ENCODE measurements at places on chromosomes 12 and 14.

DNA sequence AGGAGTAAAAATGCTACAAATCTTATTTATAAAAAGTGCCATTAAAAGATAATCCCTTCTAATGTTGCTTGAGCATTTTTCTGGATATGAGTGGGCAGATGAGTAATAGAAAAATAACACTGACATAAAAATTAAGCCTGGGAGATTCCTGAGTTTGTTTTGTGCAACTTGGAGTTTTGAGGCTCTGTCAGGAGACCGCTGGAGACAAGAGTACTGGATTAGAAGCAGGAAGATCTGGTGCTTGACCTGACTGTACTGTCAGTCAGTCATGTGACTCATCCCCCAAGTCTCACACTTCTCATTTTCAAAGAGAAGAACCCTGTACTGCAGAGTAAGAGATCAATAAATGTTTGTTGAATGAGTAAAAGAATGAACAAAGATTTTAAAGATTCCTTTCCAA is 29.4 kb downstream of the ANO4 start:
- no peak for DNase-seq

DNA sequence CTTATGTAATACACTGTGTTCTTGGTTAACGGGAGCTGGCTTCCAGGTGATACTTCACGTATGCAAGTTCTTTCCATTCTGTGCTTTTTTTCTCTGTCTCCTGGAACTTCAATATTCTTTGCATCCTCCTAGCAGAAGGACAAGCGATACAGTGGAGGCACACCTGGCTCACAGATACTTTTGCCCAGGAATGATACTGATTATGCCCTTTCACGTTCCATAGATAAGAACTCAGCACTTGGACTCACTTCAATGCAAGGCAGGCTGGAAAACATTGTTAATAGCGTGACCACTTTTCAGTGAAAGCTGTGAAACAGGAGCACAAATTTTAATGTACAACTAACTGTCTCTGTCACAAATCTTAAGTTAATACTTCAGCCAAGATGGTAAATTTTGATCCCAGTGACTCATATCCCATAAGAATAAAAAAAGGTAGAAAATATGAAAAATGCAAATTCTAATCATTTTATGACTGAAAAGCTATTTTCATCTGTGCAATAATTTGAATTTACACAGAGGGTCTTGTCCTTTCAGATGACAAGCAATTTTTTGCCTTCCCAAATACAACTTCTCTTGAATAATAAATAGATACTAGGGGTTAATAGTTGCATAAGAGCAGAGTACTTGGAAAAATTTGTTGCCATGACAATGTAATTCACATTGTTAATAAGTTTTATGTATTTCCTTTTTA is 919.0 kb downstream of the GALC start:
- DNase-seq, result no peak

DNA sequence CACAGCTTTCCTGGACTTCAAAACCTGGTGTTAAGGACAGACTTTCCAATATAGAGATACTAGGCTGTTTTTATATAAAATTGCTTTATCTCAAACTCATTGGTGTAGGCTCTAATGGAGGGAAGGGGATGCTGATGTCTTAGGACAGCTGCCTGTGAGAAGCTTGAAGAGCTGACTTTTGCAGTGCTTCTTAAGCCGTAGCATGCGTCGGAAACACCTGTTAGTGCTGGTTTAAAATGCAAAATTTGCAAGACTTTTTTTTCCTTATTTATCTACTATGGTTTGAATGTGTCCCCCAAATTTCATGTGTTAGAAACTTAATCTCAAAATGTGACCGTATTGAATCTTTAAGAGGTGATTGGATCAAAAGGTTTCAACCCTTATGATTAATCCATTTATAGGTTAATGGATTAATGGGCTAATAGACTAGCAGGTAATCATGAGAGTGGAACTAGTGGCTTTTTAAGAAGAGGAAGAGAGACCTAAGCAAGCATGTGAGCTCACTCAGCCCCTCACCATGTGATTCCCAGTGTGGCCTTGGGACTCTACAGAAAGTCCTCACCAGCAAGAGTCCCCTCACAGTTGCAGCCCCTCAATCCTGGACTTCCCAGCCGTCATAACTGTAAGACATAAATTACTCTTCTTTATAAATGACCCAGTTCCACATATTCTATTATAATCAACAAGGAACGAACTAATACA is 60.9 kb upstream of the FUT8 start:
- DNase-seq, result no peak

- no peak for DNase-seq
Observed at GRCh38 chr14:92058006-92058917, 18.4 kb upstream of the TRIP11 start.

DNA sequence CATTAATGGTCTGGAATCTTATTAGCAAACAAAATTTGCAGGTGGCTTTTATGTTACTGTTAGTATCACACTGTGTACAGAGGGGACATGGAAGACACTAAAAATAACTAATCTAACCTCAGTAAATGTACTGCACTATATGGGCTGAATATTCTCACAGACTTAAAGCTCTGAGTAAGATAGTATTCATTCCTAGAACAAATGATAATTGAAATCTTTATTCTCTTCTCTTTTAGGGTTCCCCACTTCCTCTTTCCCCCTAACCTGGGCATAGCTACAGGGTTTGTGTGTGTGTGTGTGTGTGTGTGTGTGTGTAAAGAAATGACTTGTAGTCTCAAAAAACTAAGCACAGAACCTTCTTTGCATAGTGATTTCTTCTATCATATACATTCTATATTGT is 21.4 kb upstream of the HECTD1 start:
- no peak for DNase-seq

DNA sequence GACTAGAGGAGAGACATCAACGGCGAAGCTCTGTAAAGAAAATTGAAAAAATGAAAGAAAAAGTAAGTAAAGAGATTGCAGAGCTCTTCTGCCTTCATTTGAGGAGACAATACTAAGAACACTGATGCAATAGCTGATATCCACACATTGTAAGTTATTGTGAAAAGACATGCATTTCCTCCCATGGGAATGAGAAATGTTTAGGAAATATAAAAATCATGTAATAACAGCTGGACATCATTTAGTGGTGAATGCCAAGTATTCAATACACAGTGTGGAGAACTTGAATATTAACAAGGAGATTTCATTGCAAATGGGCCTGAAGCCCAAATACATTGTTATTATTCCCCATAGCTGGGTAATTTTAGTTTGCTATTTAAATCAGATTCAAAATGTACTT is 179.2 kb downstream of the KICS2 start:
- no peak for DNase-seq

DNA sequence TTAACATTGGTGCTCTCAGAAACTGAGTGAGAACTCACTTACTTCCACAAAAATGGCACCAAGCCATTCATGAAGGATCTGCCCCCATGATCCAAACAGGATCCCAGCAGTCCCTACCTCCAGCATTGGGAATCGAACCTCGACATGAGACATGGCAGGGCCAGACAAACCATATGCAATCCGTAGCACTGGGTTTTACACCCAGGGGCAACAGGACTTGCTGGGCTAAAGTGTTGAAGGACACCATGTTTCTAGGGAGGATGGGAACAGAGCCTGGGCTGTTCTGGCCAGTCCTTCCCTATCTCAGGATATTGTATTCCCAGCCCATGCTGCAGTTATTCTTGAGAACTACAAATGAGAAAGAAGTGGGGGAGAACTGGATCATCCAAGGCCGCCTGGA is 36.6 kb downstream of the SERPINA3 start:
- DNase-seq, result no peak

DNA sequence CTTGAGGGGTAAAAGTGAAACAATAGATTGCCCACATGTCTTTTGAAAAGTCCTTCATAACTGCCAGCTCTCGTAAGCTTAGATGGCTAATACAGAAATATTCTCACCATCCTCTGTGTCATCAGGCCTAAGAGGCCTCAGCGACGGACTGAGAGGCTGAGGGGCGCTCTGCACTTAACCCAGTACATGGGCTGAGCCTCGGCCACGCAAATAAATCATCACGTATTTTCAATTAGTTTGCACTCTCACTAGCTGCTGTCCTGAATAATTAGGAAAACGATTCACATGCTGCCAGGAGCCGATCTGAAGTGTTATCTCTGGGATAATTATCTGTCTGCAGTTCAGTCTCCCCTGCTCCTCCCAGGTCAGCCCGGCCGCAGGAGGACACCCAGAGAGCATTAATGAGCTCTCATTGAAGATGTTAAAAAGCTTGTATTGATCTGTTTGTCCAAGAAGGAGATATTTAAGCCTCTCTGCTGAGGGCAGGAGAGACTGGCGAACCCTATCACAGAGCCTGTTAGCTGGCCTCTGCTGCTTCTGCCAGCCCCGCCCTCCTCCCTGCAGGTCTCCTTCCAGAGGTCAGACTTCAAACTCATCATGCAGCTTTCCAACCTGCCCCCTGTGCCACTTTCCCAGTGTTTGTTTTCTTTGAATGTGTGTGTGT is 1051.3 kb downstream of the VRK1 start:
- DNase-seq, result no peak

GRCh38 chr14:21098076-21098891 is at the start of gene ZNF219:
Gene ZNF219, minus strand, starts transcription at chr14:21098655. Its CDS starts 5,064 bp downstream, at chr14:21093591.
- no peak for DNase-seq

GRCh38 chr12:1553987-1554982 is 40.1 kb downstream of the FBXL14 start:
- DNase-seq, result no peak
